ENCODE measurements at places on chromosomes 12 and 14.

GRCh38 chr12:79019672-79020071, 155.1 kb downstream of the SYT1 start:
- H3K36me3 ChIP-seq, result no peaks in the 10 kb centered on the region
- H3K27ac ChIP-seq, result no peak overlapping the region
- no peak overlapping the region for H3K4me3 ChIP-seq
- no peaks in the 10 kb centered on the region for H3K4me1 ChIP-seq

- H3K4me3 ChIP-seq, result peak overlapping the region; percentile 87
- peak overlapping the region; percentile 100 for H3K27ac ChIP-seq
- no peaks in the 10 kb centered on the region for H3K27me3 ChIP-seq
- DNase-seq, result peak; percentile 57
- H3K4me1 ChIP-seq, result peaks cover 45% of the 10 kb centered on the region
- peaks cover 51% of the 10 kb centered on the region for H3K36me3 ChIP-seq
Observed at GRCh38 chr14:68793734-68794129, 865 bp upstream of the ZFP36L1 start.

DNA sequence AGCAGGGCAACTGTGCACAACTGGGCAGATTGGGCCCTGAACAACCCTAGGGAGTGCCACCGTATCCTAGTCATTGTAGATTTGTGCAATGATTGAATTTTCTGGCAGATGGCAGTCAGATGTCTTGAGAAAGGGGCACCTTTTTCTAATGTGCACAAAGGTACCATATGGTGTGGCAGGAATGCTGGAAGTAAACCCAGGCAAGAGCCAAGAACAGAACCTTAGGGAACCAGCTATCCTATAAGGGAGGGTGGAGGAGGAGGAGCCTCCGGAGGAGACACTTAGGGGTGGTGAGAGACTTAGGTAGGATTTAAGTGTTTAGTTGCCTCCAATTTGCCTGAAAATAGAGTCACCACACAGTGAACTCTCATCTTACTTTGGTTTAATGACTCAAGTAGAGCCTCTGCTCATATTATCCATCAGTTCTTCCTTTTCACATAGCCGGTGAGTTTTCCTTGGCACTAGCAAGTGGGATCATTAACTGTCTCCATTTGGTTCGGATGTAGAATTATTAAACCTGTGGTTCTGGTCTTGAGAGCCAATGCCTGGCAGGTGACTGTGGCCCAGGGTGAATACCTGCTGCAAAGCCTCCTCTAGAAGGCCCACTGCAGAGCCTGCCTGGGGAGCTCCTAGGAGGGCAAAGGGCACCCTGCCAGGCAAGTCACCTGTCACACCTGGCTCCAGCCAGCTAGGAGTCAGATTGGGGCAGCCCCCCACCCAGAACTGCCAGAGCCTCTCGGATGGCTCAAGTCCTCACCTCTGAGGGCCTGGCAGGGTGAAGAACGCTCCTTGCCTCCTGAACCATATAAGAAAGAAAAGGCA, 184.4 kb upstream of the HIF1A start:
- peak overlapping the region; percentile 75 for H3K27ac ChIP-seq
- H3K4me3 ChIP-seq, result no peak overlapping the region
- H3K27me3 ChIP-seq, result no peaks in the 10 kb centered on the region
- DNase-seq, result no peak
- H3K36me3 ChIP-seq, result peaks cover 79% of the 10 kb centered on the region

DNA sequence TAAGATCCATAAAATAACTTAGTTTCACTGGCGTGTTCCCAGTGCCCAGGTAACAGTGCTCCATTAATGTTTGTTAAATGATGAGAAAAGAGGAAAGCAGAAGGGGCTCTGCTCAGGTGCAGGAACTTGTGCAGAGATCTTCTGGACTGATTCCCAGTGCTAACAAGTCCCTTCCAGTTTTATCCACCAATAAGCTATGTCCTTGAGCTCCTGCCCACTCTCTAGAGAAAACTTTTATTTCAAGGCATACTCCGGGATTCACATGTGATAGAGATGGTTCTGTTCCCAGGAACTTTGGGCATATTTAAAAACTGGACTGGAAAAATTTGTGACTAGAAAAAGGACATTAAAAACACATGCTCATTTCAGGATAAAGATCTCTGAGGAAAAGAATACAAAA, 1.9 kb downstream of the GYS2 start:
- no peaks in the 10 kb centered on the region for H3K4me1 ChIP-seq
- no peaks in the 10 kb centered on the region for H3K36me3 ChIP-seq
- H3K27me3 ChIP-seq, result peaks cover 9% of the 10 kb centered on the region
- H3K27ac ChIP-seq, result no peak overlapping the region
- no peak for DNase-seq
- H3K4me3 ChIP-seq, result no peak overlapping the region

DNA sequence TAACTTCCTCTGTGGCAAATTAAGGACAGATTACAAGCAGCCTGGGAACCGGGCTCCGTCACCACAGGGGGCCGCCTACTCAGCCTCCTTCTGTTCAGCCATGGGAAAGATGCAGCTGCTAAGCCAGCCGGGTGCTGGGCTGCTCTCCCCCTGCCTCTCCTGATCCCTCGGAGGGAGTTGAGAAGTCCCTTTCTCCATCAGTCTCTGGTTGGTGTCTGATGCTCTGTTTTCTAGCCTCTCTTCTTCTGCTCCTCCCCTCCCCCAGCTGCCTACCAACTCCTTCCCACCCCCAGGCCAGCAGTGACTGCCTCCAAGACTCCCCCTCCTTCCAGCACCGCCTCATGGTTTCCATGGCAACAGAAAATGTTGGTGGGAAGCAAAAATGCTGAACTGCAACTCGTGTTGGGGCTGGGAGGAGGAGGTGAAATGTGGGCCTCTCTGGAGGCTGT, 486.7 kb downstream of the APAF1 start:
- H3K4me3 ChIP-seq, result no peak overlapping the region
- no peak for DNase-seq
- H3K4me1 ChIP-seq, result no peaks in the 10 kb centered on the region
- no peaks in the 10 kb centered on the region for H3K27me3 ChIP-seq

DNA sequence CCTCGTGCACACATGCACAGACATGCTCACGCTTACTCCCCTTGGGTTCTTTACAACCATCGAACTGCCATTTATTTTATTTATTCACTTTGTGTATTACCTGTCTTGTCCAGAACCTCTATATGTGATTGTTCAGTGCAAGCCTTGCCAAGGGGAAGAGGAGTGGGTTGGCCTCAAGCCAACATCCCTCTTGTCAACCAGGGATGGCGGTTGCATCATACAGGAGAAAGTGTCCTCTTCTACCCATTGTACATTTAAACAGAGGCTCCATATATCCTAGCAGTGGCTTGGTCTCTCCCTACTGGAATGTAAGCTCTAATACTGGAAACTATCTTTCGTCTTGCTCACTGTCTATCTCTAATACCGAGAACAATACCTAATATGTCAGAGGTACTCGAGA, 108.4 kb downstream of the C12orf42 start:
- no peaks in the 10 kb centered on the region for H3K27me3 ChIP-seq
- no peak for DNase-seq
- no peaks in the 10 kb centered on the region for H3K4me1 ChIP-seq
- H3K36me3 ChIP-seq, result no peaks in the 10 kb centered on the region

DNA sequence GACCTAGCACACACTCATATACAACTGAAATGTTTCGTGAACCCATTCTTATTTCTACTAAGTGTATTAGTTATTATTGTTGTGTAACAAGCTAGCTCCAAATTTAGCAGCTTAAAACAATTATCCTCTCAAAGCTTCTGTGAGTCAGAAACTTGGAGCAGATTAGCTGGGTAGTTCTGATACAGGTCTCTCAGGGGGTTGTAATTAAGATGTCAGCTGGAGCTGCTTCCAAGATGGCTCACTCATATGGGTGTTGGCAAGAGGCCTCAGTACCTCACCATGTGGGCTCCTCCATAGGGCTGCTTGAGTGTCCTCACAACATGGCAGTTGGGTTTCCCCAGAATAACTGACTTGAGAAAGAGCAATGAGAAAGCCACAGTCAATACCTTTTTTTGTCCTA, 9.8 kb downstream of the GPR135 start:
- no peak overlapping the region for H3K27ac ChIP-seq
- DNase-seq, result no peak
- no peaks in the 10 kb centered on the region for H3K27me3 ChIP-seq
- no peaks in the 10 kb centered on the region for H3K4me1 ChIP-seq
- peaks cover 25% of the 10 kb centered on the region for H3K36me3 ChIP-seq

GRCh38 chr12:48947727-48948126, 9.6 kb downstream of the ARF3 start:
- DNase-seq, result no peak
- peaks cover 11% of the 10 kb centered on the region for H3K36me3 ChIP-seq
- peaks cover 10% of the 10 kb centered on the region for H3K4me1 ChIP-seq
- no peaks in the 10 kb centered on the region for H3K27me3 ChIP-seq
- H3K4me3 ChIP-seq, result no peak overlapping the region
- H3K27ac ChIP-seq, result no peak overlapping the region

GRCh38 chr12:65094722-65095121, 26.4 kb downstream of the WIF1 start:
- H3K36me3 ChIP-seq, result no peaks in the 10 kb centered on the region
- H3K4me1 ChIP-seq, result no peaks in the 10 kb centered on the region
- H3K27me3 ChIP-seq, result peaks cover 27% of the 10 kb centered on the region
- no peak overlapping the region for H3K4me3 ChIP-seq
- no peak overlapping the region for H3K27ac ChIP-seq
- no peak for DNase-seq

DNA sequence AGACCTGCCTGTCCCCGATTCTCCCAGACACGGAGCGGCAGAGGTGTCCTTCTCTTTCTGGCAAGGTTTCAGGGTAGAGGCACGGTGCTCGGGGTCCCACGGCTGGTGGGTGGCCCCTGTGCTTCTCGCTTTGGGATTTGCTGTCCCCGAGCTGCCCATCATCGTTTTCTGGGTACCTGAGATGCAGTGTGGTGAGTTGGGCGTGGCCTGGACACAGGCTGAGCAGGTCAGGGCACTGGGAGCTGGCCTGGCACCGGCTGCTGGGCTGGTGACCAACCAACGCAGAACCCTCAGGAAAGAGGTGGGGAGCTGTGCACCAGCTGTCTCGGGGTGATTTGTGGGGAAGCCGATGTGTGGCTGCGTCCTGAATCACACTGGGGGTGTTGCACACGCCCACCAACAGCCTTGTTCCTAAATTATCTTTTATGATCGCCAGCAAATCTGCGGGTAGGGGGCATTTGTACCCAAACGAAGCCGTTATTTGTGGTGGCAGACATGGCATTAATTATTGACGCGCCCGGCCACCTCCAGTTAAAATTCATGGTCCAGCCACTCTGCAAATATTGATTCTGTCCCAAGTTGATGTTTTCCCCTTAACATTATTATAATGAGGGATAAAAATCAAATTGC, 61.0 kb downstream of the KIF26A start:
- no peak for DNase-seq
- no peaks in the 10 kb centered on the region for H3K36me3 ChIP-seq
- H3K27ac ChIP-seq, result no peak overlapping the region
- no peak overlapping the region for H3K4me3 ChIP-seq
- no peaks in the 10 kb centered on the region for H3K27me3 ChIP-seq
- H3K4me1 ChIP-seq, result peaks cover 11% of the 10 kb centered on the region

- H3K36me3 ChIP-seq, result peaks cover 30% of the 10 kb centered on the region
- no peaks in the 10 kb centered on the region for H3K27me3 ChIP-seq
- no peaks in the 10 kb centered on the region for H3K4me1 ChIP-seq
Observed at GRCh38 chr14:30657606-30658163, 35.6 kb downstream of the SCFD1 start.

DNA sequence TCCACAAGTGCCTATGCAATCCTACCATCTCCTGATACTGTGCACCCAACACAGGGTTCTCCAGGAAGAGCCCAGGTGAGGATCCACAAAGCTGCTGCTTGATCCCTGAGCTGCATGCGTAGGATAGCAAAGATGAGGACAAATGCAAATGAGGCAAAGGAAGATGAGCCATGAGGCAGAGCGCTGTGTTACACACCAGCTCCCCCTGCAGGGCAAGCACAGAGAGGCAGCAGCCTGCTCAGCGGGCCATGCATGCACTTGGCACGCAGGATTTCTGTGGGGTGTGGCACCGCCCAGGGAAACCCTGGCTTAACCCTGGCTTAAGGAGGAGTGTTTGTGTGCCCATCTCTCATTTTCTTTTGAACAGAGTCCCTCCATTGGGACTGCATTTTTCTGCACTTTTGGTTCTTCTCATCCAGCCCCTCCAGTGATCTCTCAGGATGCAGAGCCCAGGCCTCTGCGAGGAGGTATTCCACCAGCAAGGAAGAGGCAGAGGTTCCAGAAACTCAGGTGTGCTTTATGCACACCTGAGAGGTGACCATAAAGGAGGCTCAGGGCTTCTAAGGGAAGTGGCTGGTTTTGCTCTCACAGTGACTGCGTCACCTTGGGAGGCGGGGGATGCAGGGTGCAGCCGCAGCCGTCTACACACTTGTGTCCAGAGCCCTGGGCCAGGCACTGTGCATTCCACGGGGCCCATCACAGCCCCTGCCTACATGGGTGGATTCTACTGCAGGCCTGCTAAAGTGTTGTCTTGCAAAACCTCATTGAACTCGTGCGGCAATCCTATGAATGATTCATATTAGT, 973.3 kb upstream of the TMEM132C start:
- H3K4me1 ChIP-seq, result no peaks in the 10 kb centered on the region
- no peaks in the 10 kb centered on the region for H3K36me3 ChIP-seq
- no peak overlapping the region for H3K27ac ChIP-seq
- peak; percentile 48 for DNase-seq
- H3K27me3 ChIP-seq, result no peaks in the 10 kb centered on the region
- no peak overlapping the region for H3K4me3 ChIP-seq

DNA sequence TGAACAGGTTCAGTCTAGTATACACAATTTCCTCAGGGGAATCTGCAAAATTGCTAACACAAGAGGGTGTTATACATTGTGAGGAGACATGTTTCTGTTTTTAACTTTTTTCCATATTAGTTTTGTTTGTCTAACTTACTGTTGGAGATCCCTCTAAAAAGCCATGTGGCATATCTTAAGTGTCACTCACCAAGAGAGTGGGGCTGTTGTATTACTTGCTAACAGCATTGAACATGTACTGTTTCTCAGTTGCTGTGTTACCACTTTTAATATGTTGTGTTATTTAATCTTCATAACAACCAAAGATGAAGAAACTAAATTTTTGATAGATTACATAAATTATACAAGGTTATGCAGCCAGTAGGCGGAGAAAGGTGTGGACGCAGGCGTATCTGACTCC, 154.3 kb upstream of the NPAS3 start:
- H3K27me3 ChIP-seq, result no peaks in the 10 kb centered on the region
- no peaks in the 10 kb centered on the region for H3K4me1 ChIP-seq
- no peak for DNase-seq
- no peak overlapping the region for H3K4me3 ChIP-seq

DNA sequence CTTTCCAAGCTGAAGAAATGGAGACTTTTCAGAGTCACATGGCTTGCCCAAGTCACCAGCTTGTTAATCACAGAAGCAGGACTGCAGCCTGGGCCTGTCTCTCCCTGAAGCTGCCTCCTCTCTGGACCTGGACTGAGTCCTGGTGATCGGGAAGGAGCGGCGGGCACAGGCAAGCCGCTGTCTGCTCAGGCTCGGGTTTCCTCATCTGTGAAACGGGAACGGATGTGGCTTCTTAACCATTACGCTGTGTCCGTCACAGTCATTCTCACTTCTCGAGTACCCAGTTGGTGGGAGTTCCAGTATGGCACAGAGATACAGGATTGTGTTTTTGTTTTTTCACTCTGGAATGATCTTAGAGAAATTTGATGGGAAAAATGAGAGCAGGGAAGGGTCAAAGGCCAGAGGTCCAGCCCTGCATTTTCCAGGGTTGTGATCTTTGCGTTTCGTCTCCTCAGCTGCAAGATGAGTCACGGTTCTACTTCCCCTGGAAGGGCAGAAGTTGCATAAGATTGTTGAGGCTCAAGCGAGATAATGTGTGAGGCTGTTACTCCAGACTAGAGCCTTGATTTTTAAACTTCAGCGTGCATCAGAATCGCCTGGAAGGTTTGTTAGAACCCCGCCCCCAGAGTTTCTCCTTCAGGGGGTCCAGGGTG, 7.6 kb upstream of the LRTM2 start:
- DNase-seq, result no peak
- no peak overlapping the region for H3K4me3 ChIP-seq
- no peak overlapping the region for H3K27ac ChIP-seq
- no peaks in the 10 kb centered on the region for H3K36me3 ChIP-seq
- peaks cover 9% of the 10 kb centered on the region for H3K4me1 ChIP-seq
